ENCODE measurements at places on chromosomes 1 and 21.
A peak's percentile ranks its signal among the peaks of the same experiment; 100 is the strongest.

DNA sequence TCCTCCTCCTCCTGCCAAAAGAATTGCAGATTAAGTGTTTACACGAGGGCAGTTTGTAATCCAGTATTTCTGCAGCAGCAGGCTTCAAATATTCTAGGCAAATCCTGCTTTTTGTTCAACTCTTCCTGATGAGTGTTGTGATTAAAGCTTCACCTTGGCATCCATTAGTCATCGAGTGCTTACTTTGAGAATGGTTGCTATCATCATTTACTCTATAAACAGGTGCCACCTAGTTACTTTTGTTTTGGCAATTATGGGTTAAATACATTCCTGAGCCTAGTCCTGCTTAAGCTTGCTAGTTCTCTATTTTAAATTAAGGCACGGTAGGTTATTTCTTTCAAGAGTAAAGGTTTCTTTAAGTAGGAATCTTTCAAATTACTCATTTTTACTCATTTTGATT, 20.3 kb downstream of the PDC start:
- DNase-seq = no peak

DNA sequence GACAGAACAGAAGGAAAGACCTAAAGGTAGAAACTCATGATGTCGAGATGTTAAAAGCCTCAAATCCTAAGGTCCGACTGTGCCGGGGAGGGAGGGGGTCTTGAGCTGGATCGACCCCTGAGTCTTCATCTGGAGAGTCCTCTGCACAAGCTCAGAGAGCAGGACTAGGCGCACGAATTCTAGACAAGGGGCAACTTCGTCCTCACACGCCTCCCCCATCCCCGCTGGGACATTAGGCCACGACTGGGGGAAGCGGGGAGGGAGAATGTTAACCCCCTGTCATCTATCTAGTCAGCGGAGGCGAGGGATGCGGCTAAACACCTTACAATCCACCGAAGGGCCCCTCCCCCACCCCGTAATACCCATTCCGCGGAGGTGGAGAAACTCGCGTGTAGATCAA, 94.7 kb downstream of the PRKAB2 start:
- DNase-seq = no peak

GRCh38 chr1:5743435-5744095, 248.7 kb downstream of the NPHP4 start:
- DNase-seq = no peak

DNA sequence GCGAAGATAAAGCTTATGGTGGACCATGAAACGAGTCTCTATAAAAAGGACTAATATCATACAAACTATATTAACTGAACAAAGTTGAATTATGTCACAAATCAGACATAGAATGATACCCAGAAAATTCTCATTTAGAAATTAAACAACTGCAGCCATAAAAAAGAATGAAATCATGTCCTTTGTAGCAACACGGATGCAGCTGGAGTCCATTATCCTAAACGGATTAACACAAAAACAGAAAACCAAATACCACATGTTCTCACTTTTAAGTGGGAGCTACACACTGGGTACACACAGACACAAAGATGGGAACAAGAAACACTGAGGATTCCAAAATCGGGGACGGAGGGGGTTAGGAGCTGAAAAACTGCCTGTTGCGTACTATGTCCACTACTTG, 11.5 kb downstream of the COP1 start:
- no peak for DNase-seq

- DNase-seq = no peak
Measured at GRCh38 chr21:45043541-45044020, 30.8 kb upstream of the ADARB1 start.

DNA sequence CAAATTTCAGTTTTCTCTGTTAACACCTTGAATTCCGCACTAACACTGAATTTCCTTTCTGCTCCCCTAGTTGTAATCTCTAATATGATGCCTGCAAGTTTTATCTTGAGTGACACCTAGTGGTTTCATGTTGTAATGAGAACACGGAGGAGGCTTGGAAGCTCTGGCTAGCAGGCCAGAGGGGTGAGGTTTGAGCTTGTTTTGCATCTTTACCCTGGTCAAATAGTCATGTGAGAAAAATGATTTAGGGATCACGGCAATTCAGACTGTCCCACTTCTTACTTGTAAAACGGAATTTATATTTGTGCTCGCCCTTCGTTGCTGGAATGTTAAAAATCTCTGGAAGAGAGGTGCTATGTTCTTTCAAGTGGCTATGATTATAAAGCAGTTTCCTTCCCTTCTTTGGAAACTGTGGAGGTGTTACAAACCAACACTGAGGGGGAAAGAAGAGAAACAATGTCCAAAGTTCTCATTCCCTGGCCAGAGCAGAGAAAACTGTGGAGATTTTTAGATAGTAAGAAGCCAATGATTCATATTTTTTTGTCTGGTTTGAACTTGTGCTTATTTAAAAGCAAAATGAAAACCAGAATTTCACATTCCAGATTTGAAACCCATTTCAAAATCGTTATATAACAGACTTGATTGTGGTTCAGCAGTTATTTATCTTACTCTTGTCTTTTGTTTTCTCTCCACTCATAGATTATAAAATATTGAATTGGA, 5.3 kb upstream of the MROH9 start:
- DNase-seq = no peak

- DNase-seq = no peak
Measured at GRCh38 chr1:173329726-173330125, 122.6 kb upstream of the TNFSF4 start.

DNA sequence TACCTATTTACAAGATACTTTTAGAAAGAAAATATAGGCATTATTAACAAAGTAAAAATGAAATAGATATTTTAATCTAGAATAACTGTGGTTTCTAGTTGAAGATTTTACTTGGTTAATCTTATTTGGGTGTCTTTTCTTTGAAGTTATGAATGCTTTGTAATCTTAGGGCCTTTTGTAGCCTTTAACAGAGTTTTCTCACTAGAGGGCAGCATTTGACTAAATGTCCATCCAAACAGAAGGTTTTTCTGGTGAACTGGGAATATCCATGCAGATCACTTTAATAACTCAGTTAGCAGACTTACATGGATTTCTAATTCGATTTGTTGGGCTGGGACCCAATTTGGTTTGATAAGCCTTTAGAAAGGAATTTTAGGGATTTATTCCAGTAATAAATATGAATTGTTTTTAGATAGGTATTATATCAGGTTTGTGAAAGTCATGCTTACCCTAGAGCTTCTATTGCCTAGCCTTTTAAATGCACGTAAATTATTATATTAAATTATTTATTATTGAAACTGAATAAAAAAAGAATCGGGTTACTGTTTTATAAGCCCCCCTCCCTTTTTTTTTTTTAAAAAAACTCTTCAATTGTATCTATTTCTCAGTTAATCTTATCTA, 119.7 kb downstream of the ZNF326 start:
- no peak for DNase-seq

DNA sequence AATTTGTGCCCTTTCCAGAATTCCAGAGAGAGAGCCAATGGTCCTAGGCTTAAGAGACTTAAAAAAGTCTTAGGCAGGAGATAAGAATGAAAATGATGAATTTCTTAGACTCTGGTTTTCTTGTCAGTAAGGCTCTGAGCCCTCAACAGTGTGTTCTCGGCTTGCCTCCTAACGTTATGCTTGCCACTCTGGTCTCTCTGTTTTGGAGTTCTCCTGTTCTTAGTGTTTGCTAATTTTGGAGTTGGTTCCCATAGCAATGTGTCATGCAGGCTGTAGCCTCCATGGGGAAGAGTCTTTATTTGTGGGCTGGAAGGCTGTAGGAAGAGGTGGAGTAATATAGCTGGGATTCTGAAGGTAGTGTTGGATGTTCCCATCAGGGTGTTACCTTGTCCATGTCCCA, 19.9 kb downstream of the TBX19 start:
- no peak for DNase-seq

GRCh38 chr1:33716976-33717688, 146.7 kb upstream of the HMGB4 start:
- no peak for DNase-seq

DNA sequence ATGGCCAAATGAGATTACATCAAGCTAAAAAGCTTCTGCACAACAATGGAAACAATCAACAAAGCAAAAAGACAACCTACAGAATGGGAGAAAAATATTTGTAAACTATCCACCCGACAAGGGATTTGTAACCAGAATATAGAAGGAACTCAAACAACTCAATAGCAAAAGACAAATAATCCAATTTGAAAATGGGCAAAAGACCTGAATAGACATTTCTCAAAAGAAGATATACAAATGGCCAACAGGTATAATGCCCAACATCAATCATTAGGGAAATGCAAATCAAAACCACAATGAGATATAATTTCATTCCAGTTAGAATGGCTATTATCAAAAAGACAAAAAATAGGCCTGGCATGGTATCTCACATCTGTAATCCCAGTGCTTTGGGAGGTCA, 140.0 kb downstream of the GLUL start:
- no peak for DNase-seq

DNA sequence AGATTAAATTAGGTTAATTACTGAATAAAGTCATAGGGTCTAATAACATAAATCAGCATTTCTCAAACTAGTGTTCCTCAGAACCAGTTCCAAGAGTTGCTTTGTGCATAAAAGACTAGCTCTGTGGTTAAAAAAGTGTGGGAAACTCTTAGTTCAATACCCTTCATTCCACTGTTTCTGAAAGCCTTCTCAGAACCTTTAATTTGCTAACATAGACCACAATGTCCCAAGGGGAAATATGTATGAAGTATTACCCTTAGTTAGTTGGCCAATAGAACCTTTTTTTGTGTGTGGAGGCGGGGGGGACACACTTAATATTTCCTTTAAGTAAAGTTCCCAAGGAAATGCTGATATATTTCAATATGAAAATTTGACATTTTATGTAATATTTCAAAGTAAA, 20.4 kb downstream of the ODF2L start:
- no peak for DNase-seq

GRCh38 chr1:169345511-169345910, 22.1 kb downstream of the NME7 start:
- DNase-seq = no peak

DNA sequence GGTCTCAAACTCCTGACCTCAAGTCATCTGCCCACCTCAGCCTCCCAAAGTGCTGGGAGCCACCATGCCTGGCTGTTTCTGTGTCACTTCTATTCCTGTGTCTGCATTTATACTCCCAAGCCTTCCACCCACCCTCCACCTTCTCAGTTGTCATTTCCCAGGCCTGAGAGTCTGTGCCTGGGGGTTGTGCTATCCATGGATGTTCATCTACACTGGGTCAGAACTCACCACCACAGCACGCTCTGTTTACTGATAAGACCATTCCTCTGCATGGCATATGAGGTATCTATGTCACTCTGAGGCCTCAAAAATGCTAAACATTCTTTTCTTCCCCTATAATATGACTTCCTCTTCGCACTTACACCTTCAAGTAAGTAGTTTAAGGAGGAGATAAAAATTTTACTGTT, 6.1 kb downstream of the NENF start:
- no peak for DNase-seq

DNA sequence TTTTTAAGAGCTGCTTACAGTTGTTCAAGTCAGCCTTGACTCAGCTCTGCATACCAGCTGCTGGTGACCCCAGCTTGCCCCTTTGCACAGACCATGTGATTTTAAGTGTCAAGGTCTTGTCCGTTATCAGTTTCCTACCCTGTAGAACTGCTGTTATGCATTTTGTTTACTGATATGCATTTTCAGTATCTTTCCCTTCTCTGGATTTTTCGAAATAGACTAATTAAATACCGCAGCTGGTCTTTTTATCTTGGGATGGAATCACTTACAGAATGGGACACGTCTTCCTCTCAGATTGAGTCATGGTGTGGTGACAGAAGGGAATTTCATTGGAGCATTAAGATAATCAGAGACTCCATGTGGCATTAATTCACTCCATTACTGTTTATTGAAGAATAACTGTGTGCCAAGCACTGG, 145.6 kb downstream of the FMN2 start:
- DNase-seq = no peak

DNA sequence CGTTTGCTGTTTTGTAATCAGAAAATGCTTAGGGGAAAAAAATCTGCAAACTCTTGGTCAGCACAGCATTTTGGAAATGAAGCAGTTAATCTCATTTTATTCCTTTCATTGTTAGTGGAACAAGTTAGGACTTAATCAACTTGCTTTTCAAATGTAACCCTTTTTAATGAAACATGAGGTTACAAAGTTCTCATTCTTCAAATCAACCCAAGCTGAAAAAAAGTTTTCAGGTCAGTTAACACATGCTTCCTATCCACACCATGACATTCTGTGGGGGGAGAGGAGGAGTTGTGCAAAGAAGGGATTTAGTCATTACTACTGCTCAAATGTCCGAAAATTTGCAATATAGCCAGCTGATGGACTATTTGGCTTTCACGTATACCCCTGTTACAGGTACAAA, 283.2 kb upstream of the LYPLAL1 start:
- DNase-seq = no peak

DNA sequence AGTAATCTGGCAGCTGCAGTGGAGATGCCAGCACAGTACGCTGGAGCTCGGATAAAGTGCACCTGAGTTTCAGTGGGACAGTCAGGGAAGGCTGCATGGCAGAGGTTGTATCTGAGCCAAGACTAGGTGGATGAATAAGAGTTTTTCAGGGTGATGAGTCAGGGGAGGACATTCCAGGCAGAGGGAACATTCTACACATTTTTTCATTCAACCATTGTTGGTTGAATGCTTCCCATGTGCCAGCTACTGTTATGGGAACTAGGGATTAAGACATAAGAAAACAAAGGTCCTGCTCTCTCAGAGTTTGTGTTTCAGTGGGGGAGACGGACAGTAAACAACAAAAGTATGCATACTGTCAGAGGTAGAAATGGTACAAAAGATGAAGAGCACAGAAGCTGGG, 5.2 kb downstream of the LEPR start:
- DNase-seq = no peak

DNA sequence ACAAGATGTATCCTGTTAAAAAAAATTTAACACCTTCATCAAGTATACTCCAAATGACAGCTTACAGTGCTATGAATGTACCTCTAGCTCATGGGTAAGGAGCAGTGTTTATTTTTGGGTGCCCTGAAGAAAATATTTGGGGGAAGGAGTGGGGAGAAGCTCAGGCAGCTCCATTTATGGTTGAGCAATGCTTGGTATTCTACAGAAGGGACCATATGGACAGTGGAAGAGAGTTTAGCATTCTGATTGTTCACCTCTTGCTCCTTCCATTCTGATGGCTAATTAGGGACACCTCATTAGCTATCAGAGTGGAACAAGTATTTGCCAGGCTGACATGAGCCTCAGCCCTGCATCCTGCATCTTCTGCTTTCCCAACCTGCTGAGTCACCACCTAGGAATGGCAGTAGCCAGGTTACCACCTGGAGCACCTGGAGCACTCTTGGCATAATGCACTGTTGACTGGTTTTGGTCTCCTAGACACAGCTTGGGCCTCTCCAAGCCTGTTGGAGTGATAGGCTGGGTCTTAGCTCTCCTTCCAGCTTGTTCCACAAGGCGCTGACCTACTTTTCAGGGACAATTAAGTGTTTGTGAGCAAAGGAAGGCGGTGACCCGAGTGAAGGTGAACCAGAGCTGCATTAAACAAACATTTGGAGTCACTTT, 62.0 kb upstream of the MACF1 start:
- DNase-seq = no peak

GRCh38 chr1:92065042-92065441, 10.2 kb downstream of the SETSIP start:
- DNase-seq = no peak

- DNase-seq = peak; percentile 21
Measured at GRCh38 chr1:203216274-203217138, 13.0 kb downstream of the CHIT1 start.

- DNase-seq = no peak
Measured at GRCh38 chr1:208509072-208509471, 264.9 kb upstream of the PLXNA2 start.
